ENCODE measurements at places on chromosomes 5 and 9. TPM values are rescaled to one million over a fixed set of nuclear protein-coding genes. Genes with fewer than 3 reads are reported as not detected.

The HTR1A gene
- total RNA-seq: not detected

The DDX4 gene
- not detected for total RNA-seq

The BNC2 gene
- 10.4 TPM for total RNA-seq

The CTSV gene
- total RNA-seq: 1.6 TPM

The CYFIP2 gene
- total RNA-seq: 7.8 TPM

The KLHL9 gene
- total RNA-seq: 24.5 TPM

The GZMA gene
- 0.52 TPM for total RNA-seq

Measured in skeletal muscle tissue (tissue), 5 donors.